ENCODE measurements at places on chromosomes 7 and 10.

- no peak for DNase-seq
These were observed 22.7 kb downstream of the OTUD1 start for GRCh38 chr10:23461557-23461956.

GRCh38 chr7:101957744-101958525 is 140.5 kb downstream of the CUX1 start:
- DNase-seq = no peak

DNA sequence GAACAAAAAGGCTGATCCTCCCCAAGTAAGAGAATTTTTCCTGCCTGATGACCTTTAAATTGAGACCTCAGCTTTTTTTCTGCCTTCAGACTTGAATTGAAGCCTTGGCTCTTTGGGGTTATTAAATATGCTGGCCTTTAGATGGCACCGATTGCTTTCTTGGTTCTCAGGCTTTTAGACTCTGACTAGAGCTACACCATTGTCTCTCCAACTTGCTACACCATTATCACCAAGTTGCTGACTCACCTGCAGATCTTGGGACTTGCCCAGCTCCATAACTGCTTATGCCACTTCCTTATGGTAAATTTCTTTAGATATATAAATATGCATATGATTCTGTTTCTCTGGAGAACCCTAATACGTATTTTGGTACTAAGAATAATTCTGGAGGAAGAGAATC is 3.1 kb upstream of the ABCA13 start:
- DNase-seq = no peak

GRCh38 chr10:17225808-17226207 is 2.2 kb upstream of the VIM start:
- no peak for DNase-seq

DNA sequence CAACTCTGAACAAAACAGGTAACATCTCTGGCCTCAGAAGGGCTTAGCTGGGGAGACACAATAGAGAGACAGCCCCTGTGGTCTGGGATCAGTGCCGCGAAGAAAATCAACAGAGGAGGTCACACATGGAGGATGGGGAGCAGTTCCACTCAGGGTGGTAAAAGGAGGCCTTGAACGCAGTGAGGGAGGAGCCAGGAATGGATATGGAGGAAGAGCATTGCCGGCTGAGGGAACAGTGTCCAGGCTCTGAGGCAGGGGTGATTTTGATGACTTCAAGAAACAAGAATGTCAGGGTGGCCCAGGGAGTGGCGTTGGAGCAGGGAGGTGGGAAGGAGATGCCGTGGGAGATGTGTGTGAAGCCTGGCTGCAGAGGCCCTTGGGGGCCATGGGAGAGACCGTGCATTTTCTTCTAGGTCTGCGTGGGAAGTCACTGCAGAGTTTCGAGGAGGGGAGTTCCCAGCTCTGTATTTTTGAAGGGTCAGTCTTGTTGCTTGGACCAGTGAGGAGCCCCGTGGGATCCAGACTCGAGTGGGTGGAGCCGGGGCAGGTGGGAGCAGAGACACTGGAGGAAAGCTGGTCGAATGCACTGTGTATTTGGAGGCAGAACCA is 35.7 kb upstream of the SH2D4B start:
- no peak for DNase-seq

- no peak for DNase-seq
These were observed 191.0 kb downstream of the LSM5 start for GRCh38 chr7:32299133-32299702.

GRCh38 chr7:117480978-117481377 is 1.2 kb downstream of the CFTR start:
- DNase-seq = no peak

DNA sequence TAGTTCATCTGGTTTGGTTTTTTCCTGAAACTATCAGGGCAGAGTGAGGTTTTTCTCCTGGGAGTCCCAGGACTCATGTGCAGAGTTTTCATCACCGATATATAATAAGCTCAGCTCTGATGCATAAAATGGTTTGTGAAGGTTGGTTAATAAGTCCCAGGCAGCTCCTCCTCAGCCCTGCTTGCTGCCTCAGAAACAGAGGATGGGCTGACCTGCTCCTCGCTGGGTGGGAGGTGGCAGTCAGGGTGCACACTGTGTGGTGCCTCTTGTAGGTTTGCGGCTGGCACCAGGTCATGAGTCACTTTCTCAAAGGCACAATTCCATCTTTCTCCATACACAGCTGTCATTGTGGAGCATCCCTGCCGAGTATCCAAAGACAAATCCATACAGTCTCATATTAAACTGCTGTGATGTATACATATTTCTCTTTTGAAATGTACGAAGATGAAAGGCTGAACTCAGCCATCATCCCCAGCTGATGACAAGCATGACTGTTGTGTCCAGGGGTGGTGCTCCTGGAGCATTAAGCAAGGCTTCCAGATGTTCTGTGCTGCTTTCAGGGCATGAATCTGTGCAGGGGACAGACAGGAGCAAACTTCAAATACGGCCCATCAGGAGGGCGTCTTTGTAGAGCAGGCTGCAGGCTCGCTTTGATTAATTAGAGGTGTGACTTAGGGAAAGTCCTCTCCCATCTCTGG is 125.7 kb upstream of the NPS start:
- no peak for DNase-seq

- DNase-seq = no peak
These were observed 34.9 kb downstream of the VWA2 start for GRCh38 chr10:114273910-114274309.

- DNase-seq = no peak
These were observed 51.3 kb downstream of the PRTFDC1 start for GRCh38 chr10:24900888-24901685.

GRCh38 chr10:98006266-98006665 is 24.2 kb downstream of the CRTAC1 start:
- no peak for DNase-seq

GRCh38 chr10:33001908-33002492 is 44.0 kb upstream of the ITGB1 start:
- DNase-seq = no peak

DNA sequence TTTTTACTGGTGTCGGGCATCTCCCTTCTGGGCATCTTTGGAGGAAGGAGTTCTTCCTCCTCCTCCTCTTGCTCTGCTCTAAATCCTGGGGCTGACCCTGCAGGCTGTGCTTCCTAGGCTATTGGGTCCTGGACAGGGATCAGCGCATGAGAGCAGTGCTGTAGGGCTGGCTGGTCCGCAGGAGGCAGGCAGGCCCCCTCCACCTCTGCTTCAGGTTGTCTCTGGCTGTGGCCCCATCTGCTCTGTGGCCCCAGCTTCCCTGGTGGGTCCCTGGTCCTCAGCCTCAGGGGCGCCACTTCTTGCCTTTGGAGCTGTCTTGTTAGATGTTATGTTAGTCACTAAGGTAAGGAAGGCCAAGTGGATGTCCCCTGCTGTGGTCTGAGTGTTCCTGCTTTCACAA is 237.3 kb upstream of the PITRM1 start:
- no peak for DNase-seq

- DNase-seq = no peak
These were observed 177.0 kb upstream of the AKR1E2 start for GRCh38 chr10:4648999-4649398.

DNA sequence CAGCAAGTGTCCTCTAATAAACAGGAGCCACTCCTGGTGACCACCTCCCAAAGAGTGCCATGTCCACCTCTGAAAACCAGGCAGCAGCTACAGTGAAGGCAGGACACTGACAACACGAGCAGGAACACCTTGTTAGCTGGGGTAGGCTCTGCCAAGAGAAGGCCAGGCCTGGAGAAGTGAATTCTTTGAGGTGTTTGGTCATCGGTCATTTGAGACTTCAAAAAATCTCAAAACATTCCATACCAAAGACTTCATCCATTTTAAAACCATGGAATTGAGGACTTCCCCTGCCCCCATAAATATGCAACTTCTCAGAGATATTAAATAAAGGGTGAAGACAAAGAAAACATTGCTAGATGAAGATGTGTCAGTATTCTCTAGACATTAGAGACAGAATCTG is 28.4 kb upstream of the OPALIN start:
- no peak for DNase-seq

GRCh38 chr10:61987537-61987936 is 86.0 kb downstream of the ARID5B start:
- no peak for DNase-seq

DNA sequence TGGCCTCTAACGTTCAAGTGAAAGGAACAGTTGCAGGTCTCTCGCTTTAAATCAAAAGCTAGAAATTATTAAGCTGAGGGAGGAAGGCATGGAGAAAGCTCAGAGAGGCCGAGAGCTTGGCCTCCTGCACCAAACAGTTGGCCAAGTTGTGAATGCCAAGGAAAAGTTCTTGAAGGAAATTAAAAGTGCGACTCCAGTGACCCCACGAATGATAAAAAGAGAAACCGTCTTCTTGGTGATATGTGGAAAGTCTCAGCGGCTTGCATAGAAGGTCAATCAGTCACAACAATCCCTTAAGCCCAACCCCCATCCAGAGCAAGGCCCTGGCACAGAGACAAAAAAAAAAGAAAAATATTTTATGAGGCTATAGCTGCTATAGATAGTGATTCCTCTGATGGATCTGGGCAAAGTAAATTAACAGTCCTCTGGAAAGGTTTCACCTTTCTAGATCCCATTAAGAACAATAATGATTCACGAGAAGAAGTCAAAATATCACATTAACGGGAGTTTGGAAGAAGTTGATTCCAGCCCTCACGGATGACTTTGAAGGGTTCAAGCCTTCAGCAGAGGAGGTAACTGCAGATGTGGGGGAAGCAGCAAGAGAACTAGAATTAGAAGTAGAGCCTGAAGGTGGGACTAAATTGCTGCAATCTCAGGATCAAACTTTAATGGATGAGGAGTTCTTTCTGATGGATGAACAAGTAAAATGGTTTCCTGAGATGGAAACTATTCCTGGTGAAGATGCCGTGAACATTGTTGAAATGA is 42.5 kb upstream of the INPP5A start:
- no peak for DNase-seq

- no peak for DNase-seq
These were observed 64.0 kb downstream of the CAMK1D start for GRCh38 chr10:12413369-12413711.

- no peak for DNase-seq
These were observed 94.4 kb downstream of the ADCYAP1R1 start for GRCh38 chr7:31146538-31146937.

DNA sequence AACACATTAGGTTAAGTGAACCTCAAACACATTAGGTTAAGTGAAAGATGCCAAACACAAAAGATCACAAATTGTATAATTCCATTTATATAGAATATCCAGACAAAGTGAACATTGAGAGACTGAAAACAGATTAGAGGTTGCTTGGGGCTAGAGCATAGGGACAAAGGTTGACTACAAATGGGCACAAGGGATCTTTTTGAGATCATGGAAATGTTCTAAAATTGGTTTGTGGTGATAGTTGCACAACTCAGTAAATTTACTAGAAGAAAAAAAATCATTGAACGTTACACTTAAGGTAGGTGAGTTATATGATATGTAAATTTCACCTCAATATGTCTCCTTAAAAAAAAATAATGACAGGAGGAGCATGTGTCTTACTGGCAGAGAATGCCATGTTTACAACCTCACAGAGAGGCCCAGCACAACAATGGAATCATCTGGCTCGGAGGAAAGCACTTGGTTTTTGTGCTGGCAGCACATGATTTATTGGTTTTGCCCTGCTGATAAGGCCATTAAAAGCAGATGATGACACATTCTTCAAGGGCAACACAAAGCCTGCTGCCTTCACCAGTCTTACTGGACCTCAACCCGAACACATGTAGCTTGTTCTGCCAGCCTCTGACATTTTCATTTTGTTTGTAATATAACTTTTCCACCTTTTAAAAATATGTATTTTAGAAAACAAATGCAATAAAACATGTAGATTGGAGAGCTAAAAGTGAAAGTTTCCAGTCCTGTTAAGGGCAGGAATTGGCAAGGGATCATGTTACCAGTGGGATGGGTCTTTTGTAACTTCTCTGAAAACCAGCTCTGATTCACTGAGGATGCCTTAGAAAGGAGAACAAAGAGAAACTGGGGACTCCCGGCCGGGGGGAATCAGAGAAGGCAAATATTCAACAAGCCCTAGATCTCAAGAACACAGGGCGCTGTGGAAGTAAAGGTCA is 11.9 kb upstream of the LMOD2 start:
- DNase-seq = no peak

- DNase-seq = no peak
These were observed 68.0 kb downstream of the PDSS1 start for GRCh38 chr10:26765549-26765948.

- DNase-seq = peak; percentile 53
These were observed 70.8 kb upstream of the UCN3 start for GRCh38 chr10:5293691-5294550.

DNA sequence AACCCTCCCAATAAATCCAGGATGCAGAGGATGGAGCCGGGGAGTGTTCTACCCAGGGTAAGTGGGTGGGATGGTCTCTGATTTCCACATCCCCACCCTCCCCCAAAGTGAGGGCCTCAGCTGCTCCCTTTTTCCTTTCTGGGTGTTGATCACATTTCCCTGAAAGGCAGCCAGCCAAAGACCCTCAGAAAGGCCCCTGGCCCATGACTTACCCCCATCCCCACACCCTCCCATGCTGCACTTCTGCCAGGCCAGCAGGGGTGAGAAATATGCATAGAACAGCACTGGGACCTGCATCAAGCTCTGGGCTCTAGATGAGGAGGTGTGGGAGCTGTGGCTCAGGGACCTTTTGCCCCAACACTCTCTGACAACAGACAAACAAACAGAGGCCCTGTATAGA is 927.3 kb upstream of the ZNF722 start:
- DNase-seq = no peak

DNA sequence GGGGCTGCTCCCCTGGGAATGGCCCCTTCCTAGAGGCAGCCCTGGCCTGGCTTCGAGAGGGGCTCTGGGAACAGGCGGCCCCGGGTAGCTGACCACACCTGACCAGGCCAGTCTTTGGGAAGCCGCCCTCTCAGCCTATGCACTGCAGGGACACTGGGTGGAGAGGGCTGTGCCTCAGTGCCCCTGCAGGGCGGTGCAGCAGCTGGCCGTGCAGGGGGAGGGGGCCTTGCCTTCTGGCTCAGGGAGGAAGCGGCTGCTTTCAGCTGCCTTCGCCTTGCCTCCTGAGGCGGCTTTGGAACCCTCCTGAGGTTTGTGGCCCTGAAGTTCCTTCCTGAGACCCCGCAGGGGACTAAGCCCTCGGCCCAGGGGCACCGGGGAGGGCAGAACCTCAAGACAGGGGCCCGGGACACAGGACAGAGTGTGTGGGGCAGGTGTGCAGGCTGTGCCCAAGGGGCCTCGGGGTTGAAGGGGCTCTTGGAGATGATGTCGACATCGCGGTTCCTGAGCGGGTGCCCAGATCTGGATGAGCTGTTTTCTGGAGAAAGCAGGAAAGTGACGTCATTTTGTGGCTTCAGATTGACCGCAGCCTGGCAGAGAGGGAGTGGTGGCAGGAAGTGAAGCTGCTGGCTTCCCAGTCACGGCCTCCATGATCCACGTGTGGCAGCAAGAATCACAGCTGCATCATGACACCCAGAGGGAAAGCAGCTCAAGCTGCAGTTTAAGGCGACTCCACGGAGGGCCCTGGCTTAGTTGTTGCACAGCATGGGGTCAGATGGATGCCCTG is 17.7 kb downstream of the ADAM8 start:
- DNase-seq = peak; percentile 65

- DNase-seq = no peak
These were observed 997.0 kb upstream of the POT1 start for GRCh38 chr7:125926621-125927020.

DNA sequence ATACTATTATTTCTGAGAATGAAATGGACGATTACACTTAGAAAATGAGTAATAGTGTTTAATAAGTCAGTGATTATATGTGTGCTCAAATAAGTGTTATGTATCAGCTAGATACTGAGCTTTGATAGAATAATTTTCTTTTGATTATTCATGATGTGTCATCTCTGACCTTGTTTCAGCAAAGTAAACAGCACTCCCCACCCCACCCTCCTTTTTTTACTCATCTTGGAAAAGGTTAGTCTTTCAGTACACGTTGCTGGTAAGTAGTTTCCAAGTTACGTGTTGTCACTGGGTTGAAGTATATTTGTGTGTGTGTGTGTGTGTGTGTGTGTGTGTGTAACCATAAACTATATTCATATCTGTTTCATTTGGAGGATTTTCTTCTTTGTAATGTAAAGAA is 84.1 kb downstream of the GNAI1 start:
- DNase-seq = no peak
